ENCODE measurements at places on chromosomes 11 and 22. TPM values are rescaled to one million over a fixed set of nuclear protein-coding genes. Genes with fewer than 3 reads are reported as not detected.

The OSM gene
- total RNA-seq = not detected

DNA sequence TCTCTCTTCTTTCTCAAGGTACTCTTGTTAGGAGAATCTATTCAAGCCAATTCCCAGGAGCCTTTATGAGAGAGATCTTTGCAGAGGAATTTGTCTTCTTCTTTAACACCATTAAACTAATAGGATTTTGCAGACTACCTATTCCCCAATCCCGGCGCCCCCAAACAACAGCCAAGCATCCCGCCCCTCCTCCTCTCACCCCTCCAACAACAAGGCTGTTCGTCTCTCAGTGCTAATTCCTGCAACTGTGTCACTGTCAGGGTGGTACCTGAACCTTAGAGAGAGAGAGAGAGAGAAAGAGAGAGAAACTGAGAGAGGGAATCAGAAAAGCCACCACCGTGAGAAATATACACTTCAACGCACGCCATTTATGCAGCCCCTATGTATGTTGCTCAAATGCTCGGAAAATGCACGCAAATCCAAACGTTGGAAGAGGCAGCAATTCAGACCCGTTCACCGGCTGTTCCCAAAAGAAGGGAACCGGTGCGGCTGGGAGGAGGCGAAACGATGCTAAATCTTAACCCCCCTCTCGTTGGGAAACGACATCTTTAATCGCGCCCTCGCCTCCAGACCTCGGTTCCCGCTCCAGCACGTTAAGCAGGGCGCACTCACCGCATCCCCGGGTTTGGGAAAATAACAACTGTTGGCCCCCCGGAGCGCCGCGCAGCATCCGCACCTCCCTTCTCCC is 961 bp downstream of the KCNA4 start:
- no peaks in the 10 kb centered on the region for H3K27me3 ChIP-seq
- no peak overlapping the region for H3K4me3 ChIP-seq
- no peaks in the 10 kb centered on the region for H3K4me1 ChIP-seq
- no peaks in the 10 kb centered on the region for H3K36me3 ChIP-seq
- H3K27ac ChIP-seq = no peak overlapping the region

The NRGN gene
- total RNA-seq = 4.5 TPM

The TEX12 gene
- total RNA-seq = 0.28 TPM

- H3K4me3 ChIP-seq = no peak overlapping the region
- H3K36me3 ChIP-seq = no peaks in the 10 kb centered on the region
- H3K27ac ChIP-seq = no peak overlapping the region
Observed at GRCh38 chr11:70834984-70835560, 417.3 kb downstream of the SHANK2 start.

- peaks cover 17% of the 10 kb centered on the region for H3K4me1 ChIP-seq
- no peak for DNase-seq
- no peak overlapping the region for H3K4me3 ChIP-seq
- H3K27ac ChIP-seq = 0 out of 2 replicates have a peak overlapping the region, but pooled peaks have one; percentile 5
Observed at GRCh38 chr22:18055619-18056160, 22.1 kb upstream of the PEX26 start.

GRCh38 chr11:63917692-63918506 is 935 bp upstream of the RCOR2 start:
- H3K4me1 ChIP-seq = peaks cover 11% of the 10 kb centered on the region
- peak; percentile 88 for DNase-seq
- H3K27ac ChIP-seq = peak overlapping the region; percentile 89
- peak overlapping the region; percentile 73 for H3K4me3 ChIP-seq

The OR52E8 gene
- total RNA-seq = not detected

DNA sequence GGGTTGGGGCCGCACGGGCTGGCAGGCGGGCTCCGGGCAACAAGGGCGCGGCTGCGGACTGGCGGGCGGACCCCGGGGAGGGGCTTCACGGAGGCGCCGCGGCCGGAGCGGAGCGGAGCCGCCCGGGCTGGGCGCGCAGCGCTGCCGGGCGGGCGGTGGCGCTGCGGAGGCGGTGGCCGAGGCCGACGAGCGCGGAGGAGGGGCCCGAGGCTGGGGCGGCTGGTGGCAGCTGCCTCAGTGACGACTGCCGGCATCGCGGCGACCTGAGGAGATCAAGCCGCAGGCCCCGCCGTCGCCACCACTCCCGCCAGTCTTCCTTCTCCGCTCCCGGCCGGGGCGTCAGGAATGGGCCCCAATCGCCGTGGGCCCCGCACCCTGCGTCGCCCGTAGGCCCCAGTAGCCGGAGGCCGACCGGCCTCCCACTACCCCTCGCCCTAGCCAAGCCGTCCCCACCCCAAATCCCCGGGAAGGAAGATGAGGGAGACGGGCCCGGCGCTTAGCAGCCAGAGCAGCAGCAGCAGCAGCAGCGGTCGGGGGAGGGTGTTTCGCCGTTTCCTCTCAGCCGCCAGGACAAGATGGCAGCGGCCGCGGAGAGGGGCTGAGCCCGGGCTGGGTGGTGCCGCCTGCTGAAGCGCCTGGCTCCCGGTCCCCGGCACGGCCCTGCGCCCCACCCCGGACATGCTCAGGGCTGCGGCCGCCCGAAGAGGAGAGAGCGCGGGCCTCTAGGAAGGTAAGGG is at the start of gene HIPK3:
TSS of gene HIPK3 (plus strand) at position 222 of the 737 bp plus-strand sequence.
- no peaks in the 10 kb centered on the region for H3K36me3 ChIP-seq
- peak; percentile 83 for DNase-seq
- H3K4me1 ChIP-seq = peaks cover 7% of the 10 kb centered on the region

- H3K4me3 ChIP-seq = no peak overlapping the region
- no peaks in the 10 kb centered on the region for H3K36me3 ChIP-seq
- DNase-seq = no peak
Observed at GRCh38 chr11:102493524-102493923, 37.0 kb downstream of the MMP7 start.

GRCh38 chr11:36601155-36601554 is 3.1 kb upstream of the RAG2 start:
- no peak for DNase-seq
- no peak overlapping the region for H3K27ac ChIP-seq
- H3K36me3 ChIP-seq = no peaks in the 10 kb centered on the region
- H3K4me1 ChIP-seq = no peaks in the 10 kb centered on the region
- no peaks in the 10 kb centered on the region for H3K27me3 ChIP-seq

The KDM4E gene
- total RNA-seq = not detected

GRCh38 chr11:62981743-62982142 is 3.0 kb downstream of the SLC22A6 start:
- no peaks in the 10 kb centered on the region for H3K4me1 ChIP-seq
- no peak overlapping the region for H3K27ac ChIP-seq
- H3K36me3 ChIP-seq = no peaks in the 10 kb centered on the region
- no peak for DNase-seq

DNA sequence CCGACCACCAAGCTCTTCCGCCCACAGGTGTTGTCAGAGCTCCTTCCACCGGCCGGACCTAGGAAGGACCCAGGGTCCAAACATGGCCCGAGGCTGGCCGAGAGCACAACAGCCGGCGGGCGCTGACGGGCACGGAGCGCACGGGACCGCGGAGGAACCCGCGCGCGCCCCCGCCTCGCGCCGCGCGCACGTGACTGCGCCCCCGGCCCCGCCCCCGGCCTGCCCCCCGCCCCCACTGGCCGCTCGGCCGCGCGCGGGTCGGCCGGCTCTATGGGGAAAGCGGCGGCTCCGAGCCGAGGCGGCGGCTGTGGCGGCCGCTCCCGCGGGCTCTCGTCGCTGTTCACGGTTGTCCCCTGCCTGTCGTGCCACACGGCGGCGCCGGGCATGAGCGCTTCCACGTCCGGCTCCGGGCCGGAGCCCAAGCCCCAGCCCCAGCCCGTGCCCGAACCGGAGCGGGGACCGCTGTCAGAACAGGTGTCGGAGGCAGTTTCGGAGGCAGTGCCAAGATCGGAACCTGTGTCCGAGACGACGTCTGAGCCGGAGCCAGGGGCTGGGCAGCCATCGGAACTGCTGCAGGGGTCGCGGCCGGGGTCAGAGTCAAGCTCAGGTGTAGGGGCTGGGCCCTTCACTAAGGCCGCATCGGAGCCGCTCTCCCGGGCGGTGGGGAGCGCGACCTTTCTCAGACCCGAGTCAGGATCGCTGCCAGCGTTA is at the start of gene OSBP2:
TSS of gene OSBP2 (plus strand) at position 235 of the 711 bp plus-strand sequence. CDS start at position 271, 36 bp downstream.
- no peaks in the 10 kb centered on the region for H3K4me1 ChIP-seq
- H3K4me3 ChIP-seq = no peak within 1 kb of the TSS
- H3K36me3 ChIP-seq = no peaks in the 10 kb centered on the region
- no peak within 1 kb of the TSS for H3K27ac ChIP-seq
- no peaks in the 10 kb centered on the region for H3K27me3 ChIP-seq

DNA sequence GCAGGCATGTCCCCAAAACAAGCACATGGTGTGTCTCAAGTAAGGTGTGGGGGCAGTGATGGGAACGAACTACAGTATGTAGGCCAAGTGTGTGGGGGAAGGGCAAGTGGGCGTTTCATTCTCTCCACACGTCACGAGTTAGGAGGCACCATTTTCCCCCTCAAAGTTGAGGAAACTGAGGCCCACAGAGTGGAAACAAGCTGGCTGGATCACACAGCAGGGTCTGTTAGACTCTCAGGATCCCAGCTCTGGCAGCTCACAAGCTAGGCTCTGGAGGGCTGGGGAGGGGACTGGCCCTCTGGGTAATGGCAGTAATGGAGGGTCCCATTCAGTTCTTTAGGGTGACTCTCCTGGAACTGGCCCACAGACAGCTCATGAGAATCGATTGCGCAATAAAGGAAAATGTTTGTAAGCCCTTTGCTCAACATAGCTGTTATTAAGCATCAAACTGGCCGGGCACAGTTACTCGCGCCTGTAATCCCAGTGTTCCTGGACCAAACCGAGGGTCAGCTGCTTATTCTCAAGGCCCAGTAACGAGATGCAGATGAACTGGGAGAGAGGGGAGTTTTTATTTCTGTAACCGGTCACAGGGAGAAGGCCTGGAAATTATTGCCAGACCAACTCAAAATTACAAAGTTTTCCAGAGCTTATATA is 24.1 kb upstream of the TUB start:
- H3K27me3 ChIP-seq = no peaks in the 10 kb centered on the region
- H3K4me1 ChIP-seq = no peaks in the 10 kb centered on the region
- no peak overlapping the region for H3K27ac ChIP-seq
- no peaks in the 10 kb centered on the region for H3K36me3 ChIP-seq
- H3K4me3 ChIP-seq = no peak overlapping the region

DNA sequence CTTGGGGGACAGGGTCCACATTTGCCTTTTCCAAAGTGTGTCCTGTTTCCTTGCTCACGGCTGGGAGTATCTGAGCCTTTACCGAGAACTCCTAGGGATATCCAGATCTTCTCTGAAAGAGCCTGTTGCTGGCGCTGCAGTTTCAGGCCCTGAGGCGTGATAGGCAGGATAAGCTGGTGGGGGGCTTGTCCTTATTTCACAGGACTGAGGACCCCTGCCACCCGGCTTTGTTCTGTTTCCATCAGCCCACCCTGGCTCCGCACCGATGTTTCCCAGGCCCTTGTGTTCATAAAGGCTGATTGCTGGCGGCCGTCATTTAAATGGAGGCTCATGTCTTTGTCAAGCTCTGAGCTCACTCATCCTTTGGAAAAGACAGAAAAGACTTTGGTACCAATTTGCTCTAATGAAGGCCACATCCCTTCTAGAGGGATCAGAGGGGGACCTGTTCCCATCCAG is 9.4 kb upstream of the NPTXR start:
- H3K4me1 ChIP-seq = no peaks in the 10 kb centered on the region
- H3K27me3 ChIP-seq = no peaks in the 10 kb centered on the region
- H3K36me3 ChIP-seq = no peaks in the 10 kb centered on the region
- no peak overlapping the region for H3K4me3 ChIP-seq
- DNase-seq = no peak

- peak overlapping the region; percentile 46 for H3K27ac ChIP-seq
- no peaks in the 10 kb centered on the region for H3K36me3 ChIP-seq
- no peaks in the 10 kb centered on the region for H3K27me3 ChIP-seq
- H3K4me1 ChIP-seq = peaks cover 40% of the 10 kb centered on the region
Observed at GRCh38 chr11:65310736-65311135, 3.9 kb upstream of the CDC42EP2 start.

The FAM111B gene
- total RNA-seq = 69.9 TPM

- no peaks in the 10 kb centered on the region for H3K4me1 ChIP-seq
- no peak overlapping the region for H3K4me3 ChIP-seq
- DNase-seq = no peak
- no peak overlapping the region for H3K27ac ChIP-seq
Observed at GRCh38 chr11:31757260-31757835, 53.8 kb downstream of the PAX6 start.

DNA sequence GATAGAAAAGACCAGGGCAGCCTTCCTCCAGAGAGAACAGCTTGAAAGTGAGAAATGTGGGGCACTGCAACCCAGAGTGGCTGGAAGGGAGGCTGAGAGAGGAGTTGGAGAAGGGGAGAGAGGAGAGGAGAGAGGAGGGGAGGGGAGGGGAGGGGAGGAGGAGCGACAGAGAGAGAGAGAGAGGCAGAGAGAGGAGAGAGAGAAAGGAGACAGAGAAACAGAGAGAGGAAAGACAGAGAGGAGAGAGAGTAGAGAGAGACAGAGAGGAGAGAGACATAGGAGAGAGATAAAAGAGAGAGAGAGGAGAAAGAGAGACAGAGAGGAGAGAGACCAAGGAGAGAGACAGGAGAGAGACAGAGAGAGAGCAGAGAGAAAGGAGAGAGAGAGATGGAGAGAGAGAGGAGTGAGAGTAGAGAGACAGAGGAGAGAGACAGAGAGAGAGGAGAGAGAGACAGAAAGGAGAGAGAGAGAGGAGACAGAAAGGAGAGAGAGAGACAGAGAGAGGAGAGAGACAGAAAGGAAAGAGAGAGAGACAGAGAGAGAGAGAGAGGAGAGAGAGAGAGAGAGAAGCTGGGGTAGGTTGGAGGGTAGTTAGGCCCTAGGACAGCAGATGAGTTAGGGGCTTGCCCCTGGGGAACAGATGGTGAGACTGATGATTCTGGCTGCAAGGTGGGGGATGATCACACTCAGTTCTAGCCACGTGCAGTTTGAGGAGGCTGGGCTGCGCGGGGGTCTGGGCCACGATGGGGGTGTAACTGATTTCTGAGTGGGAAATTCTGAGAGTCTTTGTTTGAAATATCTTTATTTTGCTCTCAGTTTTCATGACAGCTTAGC is 8.5 kb upstream of the SCYL1 start:
- no peaks in the 10 kb centered on the region for H3K4me1 ChIP-seq
- no peak overlapping the region for H3K27ac ChIP-seq
- H3K4me3 ChIP-seq = no peak overlapping the region
- no peak for DNase-seq
- H3K27me3 ChIP-seq = no peaks in the 10 kb centered on the region

The HSPB2 gene
- total RNA-seq = 1.0 TPM

The SVIP gene
- 20.2 TPM for total RNA-seq

- H3K4me3 ChIP-seq = no peak overlapping the region
- H3K4me1 ChIP-seq = no peaks in the 10 kb centered on the region
- H3K36me3 ChIP-seq = no peaks in the 10 kb centered on the region
- H3K27ac ChIP-seq = no peak overlapping the region
Observed at GRCh38 chr22:44995715-44996114, 14.1 kb downstream of the PHF21B start.
